Karpas-422 (cell line): ENCODE measurements at places on chromosomes 16 and 17.

DNA sequence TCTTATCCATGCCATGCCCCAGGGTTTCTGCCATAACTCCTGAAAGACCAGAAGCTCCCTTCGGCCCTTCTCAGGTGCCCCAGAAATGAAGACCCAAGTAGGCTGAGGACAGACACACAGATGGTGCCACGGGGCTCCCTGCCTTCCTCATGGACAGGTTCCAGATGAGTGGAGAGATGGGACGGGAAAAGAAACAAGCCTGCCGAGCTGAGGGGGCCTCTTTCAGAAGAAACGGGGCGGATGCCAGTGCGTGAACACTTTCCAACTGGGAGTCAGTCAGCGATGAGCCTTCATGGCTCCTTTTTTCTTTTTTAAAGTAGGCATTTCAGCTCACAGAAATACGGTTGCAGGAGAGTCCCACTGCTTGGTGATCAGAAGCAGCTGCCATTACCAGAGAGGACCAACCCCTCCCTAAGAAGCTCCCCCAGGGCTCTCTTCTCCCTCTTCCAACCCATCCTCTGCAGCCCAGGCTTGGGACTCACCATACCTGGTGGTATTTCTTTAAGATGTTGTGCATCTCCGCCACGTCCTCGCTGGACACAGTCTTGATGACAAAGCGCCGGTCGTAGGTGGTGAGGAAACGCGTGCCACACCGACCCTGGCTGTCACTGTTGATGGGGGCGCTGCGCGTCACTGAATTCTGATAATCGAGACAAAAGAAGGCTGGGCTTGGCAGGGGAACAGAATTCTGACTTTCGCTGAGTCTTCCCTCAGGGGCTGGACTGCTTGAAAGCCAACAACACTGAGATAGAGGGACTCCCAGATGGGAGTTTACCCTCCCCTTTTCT lies 19.2 kb downstream of the PIP4K2B start:
- DNase-seq, result no peak

- no peak for DNase-seq
These were observed 12.6 kb downstream of the KCTD2 start for GRCh38 chr17:75059369-75060345.

DNA sequence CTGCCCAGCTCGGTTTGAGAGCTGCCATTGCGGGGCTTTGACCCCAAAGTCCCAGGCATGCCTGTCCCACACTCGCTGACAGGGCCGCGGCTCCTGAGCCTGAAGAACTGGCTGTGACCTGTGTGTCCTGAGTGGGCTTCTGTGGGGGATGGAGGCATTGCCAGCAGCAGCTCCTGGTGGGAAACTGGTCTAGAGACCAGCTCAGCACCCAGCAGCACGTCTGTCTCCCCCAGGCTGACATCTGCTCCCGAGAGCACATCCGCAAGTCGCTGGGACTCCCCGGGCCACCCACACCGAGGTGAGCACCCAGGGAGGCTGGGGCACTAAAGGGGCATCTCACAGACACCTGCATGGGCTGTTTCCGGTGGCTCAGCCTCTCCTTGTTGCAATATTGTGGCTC lies 13.4 kb downstream of the ENDOV start:
- no peak for DNase-seq

DNA sequence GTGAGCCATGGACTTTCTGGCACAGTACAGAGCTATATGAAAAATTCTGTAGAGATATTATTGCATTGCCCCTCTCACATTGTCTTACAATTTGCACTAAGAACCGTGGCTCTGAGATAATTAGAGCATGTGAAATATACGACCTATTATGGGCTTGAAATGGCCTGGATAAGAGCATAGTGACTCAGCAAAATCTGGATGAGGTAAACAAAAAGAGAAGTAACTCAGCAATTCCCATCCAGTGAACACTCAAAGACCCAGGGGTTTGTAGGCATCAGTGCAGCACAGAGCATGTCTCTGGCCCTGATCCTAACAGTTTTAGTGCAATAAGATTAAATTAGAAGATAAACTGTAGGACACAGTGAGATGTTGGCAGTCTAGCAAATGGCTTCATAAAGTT lies 317.2 kb upstream of the MYOCD start:
- no peak for DNase-seq

GRCh38 chr17:40027614-40028012 lies 12.4 kb downstream of the CSF3 start:
- DNase-seq, result no peak

DNA sequence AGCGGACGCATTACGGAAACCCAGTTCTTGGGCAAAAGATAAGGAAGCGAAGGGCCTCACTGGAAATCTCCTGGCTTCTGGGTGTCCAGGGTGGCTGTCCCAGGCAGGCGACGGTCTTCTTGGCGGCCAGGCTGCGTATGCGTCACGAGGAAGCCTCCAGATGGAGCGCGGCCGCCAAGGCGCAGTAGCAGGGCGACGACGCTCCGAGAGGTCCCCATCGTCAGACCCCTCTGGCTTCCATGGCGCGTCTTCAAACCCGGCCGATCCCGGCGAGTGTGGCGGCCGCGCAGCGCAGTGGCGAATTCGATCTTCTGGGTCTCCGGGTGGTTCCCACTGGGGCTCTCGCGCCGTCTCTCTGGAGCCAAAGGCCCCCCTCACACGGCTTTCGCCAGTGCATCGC lies 13.8 kb upstream of the ANKRD40CL start:
- DNase-seq, result no peak

DNA sequence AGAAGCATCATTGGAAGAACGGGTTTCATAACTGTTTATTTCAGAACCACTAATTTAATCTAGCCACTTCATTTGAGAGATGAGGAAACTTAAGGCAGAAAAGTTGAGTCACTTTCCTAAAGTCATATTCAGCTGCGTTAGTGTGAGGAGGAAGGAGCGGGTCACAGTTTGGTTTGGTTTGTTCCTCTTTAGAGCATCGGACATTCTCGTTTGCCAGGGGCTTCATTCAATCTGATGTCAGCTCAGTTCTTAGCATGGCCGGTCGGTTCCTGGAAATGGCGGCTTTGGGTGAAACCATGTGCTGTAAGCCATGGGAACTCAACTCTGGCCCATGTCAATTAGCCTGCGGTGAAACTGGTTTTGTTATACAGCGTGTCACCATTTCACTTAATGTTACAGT lies 186.5 kb downstream of the LGALS9B start:
- DNase-seq, result no peak

- DNase-seq, result no peak
These were observed 68.6 kb upstream of the KIFC3 start for GRCh38 chr16:57870753-57871454.

GRCh38 chr17:4834681-4835020 lies 1.5 kb downstream of the MINK1 start:
- DNase-seq, result no peak
